ENCODE measurements at places on chromosomes 5 and 9.

DNA sequence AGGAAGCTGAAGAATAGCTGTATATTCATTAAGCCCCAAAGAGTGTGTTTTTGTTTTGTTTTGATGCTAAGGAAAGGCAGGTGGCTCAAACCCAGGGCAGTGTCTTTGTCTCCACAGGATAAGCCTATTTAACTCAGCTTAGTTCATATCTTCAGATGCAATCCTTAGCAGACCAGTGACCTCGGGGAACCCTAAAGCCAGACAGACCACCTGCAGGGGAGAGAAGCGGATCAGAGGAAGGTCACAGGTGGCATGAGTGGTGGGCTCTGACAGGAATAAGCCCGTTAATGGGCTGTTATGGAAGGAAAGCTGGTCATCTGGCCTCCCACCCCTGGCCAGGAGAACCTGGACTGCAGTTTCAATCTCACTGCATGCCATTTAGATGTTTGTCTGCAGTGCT lies 30.8 kb downstream of the TAS2R1 start:
- no peak for DNase-seq

- DNase-seq: no peak
Observed at GRCh38 chr9:127411122-127411521, 13.1 kb upstream of the ZNF79 start.

DNA sequence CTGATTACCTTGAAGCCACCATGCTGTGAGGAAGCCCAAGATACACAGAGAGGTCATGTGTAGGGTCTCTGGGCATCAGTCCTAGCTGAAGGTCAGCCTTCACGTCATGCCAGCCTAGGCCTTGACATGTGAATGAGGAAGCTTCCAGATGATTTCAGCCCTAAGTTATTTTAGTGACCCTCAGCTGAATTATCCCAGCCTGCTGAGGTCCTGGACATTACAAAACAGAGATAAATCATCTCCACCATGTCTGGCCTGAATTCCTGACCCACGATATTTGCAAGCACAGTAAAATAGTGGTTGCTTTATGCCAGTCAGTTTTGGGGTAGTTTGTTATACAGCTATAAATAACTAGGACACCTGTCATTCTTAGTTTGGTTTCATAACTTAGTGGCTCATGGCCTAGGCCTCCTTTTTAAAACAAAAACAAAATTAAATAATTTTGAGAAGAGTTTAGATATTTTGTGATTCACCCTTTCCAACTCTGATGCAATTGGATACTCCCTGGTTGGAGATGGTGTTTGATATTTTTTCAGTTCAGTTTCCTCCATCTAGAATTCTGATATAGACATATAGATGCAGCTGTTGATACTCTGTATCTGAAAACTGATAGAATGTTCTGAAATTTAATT lies 571.3 kb upstream of the CLINT1 start:
- DNase-seq: no peak

DNA sequence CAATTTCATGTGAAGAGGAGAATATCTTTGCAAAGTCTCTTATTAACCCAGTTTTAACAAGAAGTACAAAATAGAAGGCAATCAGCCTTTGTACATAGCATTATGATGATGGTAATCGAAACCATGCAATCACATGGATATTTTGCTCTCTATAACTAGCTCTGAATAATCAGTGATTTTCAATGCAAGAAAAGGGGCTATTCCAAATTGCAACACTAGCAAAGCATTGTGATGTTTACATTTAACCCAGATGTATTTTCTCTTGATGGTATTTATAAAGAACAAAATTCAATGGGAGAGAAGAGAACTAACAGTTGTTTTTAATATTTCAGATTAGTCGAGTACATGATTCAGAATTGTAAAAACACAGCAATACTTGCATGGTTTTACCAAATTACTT lies 437.5 kb upstream of the DMAC1 start:
- no peak for DNase-seq

DNA sequence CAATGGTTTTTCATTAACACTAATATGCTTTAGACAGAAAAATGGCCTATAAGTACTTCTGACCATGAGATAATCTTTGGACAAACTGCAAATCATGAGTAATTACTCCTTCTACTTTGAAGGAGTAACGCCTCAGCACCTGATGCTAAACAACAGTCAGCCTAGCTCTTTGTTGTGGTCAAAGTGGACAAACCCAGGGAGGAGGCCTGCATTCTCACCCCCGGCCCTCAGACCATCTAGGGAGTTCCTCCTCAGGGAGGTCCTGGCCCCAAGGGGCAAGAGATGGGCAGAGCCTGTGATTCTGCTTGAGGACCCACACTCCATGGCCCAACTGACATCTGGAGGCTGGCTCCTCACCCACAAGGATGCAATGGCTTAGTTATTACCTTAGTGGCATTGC lies 48.2 kb upstream of the ANGPTL2 start:
- no peak for DNase-seq

- no peak for DNase-seq
Observed at GRCh38 chr9:82745919-82746318, 317.0 kb downstream of the RASEF start.

GRCh38 chr5:171627936-171628632 lies 157.5 kb upstream of the SMIM23 start:
- no peak for DNase-seq

GRCh38 chr5:134840811-134841210 lies 5.0 kb upstream of the C5orf24 start:
- DNase-seq: no peak

- DNase-seq: peak; percentile 98
Observed at GRCh38 chr5:142644640-142645361, 41.1 kb downstream of the FGF1 start.

DNA sequence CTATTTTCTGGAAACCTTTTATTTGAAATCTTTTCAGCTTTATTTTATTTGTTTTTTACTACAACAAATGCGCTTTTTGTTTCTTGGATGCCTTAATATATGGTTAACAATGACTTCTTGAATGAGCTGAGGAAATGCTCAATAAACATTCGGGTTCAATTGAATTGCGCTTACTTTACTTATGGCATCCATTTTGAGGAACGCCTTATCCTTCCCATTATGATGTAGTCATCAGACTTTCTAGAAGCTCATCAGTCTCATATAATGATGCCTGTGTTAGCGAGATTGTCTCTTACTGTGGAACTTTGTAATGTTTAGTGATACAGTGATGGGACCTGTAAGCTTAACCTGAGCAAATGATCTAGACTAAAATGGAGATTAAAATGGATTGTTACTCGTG lies 916 bp downstream of the SHLD3 start:
- DNase-seq: no peak

DNA sequence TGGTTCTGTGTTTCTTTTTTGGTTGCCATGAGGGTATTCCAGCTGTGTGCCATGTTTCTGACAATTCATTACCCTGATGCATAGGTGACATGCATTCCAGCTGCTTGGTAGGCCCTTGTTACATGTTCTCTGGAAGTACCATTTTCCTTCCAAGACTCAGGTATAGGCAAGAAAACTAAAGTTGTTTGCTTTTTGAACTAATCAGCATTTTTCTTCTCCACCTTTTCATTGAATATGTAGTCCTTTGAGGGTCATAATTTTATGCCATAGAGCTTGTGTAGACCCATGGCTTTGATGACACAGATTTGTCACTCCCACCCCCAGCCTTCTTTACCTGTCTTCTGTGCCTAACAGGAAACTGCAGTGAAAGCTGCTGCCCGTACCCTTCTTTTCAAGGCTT lies 339.2 kb downstream of the MED10 start:
- no peak for DNase-seq

GRCh38 chr9:32869404-32869803 lies 86.1 kb downstream of the TMEM215 start:
- DNase-seq: no peak

- DNase-seq: no peak
Observed at GRCh38 chr5:36751886-36752285, 124.7 kb upstream of the NIPBL start.

GRCh38 chr5:154587123-154588026 lies 109.3 kb upstream of the HAND1 start:
- DNase-seq: no peak

DNA sequence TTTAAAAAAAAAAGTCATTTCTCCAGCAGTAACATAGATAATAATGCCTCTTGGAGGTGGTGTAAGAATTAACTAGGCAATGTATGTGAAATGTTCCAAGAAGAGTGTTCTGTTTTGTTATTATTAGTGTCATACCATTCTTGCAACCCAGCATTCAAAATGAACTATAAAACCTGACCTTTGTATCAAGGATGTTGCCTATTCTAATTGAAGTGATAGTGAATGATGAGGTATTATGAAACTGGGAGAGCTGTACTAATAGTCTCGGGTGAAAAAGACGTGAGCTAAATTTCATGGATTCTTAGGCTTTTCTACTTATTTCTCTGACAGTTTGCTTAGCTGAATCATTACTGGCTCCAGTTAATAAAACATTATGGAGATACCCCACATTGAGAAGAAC lies 224.6 kb downstream of the CD180 start:
- no peak for DNase-seq

GRCh38 chr5:97002983-97003382 lies 67.1 kb downstream of the LNPEP start:
- no peak for DNase-seq

GRCh38 chr9:126509718-126510117 lies 104.0 kb upstream of the LMX1B start:
- no peak for DNase-seq
